ENCODE measurements at places on chromosomes 7 and 10.

DNA sequence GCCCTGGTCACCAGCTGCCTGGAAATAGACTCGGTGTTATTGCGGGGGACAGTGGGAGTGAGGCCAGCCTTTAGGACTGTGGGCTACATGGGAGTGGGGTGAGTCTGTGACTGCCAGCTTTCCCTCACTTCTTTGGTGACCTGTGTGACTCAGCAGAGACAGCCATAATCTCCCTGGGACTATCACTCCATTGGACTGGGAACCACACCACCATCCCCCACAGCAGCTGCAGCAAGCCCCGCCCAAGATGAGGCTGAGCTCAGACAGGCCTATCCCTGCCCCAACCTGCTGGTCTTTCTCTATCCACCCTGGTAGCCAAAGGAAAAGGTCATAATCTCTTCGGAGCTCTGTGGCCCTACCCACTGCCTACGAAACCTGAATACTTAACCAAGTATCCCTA is 263.2 kb downstream of the FZD1 start:
- DNase-seq = no peak

DNA sequence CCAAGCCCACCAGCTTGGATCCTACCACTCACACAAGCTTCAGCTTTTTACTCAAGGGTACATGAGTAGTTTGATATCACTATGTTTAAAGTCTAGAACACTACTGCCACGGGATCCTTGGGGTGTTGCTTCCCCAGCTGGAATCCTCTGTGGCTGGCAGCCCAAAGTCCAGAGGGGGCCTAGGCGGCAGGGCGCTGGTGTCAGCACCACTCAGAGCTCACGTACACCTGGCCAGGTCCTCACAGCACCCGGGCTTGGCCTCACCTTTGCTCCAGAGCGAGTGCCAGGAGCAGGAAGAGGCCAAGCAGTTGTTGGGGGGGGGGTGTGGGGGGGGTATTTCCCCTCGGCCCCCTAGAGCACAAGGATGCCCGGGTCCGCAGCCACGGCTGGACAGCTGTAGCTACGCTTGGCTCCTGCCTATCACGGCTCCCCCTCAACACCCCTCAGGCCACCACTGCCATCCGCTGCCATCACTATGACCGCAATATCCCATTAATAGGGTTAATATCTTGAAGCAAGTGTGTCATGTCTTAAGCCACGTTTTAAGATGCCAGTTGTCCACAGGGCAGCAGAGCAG is 17.0 kb downstream of the ZDHHC6 start:
- no peak for DNase-seq

GRCh38 chr7:66376264-66376945 is 171.3 kb downstream of the TPST1 start:
- no peak for DNase-seq

DNA sequence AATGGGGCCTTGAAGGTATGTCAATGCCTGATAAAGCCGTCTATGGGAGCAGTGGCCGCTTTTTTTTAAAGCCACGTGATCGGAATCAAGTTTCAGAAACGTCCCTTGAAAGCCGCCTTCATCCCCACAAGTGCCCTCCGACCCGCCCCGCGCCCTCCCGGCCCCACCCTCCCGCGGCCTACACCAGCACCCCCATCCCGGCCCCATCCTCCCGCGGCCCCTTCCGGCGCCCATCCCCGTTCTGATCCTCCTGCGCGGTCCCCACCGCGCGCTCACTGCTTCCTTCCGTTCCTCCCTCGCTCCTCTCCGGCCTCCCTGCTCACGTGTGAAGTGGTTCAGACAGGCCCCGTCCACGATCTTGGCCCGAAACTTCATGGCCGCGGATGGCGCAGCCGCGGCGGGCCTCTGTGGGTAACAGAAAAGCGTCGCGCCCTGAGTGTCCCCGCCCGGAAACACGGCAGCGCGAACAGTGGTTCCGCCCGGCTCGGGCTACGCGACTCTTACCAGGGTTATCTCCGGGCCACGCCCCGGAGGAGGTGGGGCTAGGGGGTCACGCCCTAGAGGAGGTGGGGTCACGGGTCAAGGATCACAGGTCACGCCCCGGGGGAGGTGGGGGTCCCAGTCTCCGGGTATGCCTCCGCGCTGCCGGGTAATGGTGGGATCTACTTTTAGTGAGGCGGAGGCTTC is at the start of gene HUS1:
TSS of gene HUS1 (minus strand) at position 471 of the 687 bp plus-strand sequence. CDS start at position 375, 96 bp downstream.
- peak; percentile 85 for DNase-seq

- DNase-seq = no peak
These were observed 64.0 kb upstream of the CDK1 start for GRCh38 chr10:60714233-60714632.

- no peak for DNase-seq
These were observed 140.4 kb upstream of the RHEB start for GRCh38 chr7:151660141-151660540.

DNA sequence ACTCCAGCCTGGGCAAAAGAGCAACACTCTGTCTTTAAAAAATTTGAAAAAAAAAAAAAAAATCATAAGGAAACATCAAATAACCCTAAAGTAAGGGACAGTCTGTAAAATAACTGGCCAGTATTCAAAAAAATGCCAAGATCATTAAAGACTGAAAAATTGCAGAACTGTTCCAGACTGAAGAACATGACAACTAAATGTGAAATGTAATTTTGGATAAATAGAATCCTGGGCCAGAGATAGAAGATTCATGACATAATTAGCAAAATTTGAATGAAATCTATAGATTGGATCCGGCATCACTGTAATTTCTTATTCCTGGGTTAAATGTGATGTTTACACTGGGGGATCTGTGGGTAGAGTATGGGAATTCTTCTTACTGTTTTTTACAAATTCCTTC is 3.0 kb downstream of the PSPH start:
- no peak for DNase-seq

DNA sequence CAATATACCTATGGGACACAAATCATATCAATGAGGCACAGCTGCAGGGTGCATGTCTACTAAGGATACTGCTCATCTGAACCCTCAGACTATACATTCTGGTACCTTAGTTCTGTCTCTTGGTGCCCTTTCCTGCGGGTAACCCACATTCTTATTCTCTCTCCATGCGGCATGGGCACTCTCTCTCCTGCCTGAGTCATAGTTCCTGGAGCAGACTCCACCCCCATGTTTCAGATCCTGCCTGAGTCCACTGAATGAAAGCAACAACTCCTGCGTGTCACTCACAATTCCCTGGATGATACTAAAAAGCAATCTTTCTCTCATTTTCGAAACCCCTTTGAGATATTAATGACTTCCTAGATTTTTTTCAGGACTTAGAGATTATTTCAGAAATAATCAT is 653.1 kb upstream of the C7orf33 start:
- no peak for DNase-seq

- DNase-seq = no peak
These were observed 180.9 kb downstream of the SEMA3A start for GRCh38 chr7:84013616-84014240.

DNA sequence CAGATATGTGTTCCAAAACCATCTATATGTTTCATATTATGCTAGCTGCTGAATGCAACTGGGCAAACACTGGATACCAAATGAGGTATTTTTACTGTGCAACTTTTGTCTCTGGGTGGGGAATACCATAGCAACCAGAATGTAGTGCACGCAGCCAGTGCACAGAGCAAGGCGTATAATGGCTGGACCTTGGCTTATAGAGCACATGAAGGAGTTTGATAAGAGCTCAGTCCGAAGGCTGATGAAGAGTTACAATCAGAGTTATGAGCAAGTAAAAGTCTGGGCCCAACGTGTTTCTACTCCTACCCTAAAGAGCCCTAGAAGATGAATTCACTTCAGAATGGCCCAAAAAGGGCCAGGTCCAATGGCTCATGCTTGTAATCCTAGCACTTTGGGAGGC is 82.2 kb downstream of the MET start:
- no peak for DNase-seq

GRCh38 chr7:134104166-134104565 is 23.0 kb upstream of the LRGUK start:
- no peak for DNase-seq

- DNase-seq = no peak
These were observed 137.6 kb upstream of the CDK6 start for GRCh38 chr7:92973974-92974373.

- no peak for DNase-seq
These were observed 63.4 kb downstream of the KIAA1217 start for GRCh38 chr10:24272374-24272773.

DNA sequence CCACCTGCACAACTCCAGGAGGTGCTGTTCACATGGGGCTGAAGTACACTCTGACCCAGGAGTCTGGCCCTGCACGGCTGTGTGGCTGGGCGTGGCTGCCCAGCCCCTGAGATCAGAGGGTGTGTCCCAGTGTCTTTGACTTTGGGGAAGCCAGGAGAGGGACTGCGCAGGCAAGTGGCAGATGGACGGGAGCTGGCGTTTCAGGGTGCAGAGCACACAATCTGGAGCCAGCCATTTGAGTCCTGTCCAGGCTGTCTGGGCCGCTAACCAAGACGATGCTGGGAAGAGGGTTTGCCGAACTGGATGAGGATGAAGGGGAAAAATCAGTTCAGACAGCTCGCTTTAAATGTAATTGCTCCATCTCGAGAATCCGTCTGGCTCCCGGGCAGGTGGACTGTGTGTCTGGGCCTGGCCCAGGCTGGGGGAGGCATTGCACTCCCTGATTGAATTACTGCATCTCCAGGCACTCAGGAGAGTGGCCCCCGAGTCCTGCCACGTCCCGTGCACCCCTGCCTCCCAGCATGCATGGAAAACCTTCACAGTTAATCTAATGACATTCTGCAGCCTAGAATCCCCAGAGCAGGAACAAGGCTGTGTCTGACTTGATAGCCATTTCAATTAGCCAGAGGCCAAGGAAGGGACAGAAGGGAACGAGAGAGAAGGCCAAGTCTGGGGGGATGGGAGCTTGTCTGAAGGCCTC is 120.8 kb upstream of the NANOS1 start:
- no peak for DNase-seq

DNA sequence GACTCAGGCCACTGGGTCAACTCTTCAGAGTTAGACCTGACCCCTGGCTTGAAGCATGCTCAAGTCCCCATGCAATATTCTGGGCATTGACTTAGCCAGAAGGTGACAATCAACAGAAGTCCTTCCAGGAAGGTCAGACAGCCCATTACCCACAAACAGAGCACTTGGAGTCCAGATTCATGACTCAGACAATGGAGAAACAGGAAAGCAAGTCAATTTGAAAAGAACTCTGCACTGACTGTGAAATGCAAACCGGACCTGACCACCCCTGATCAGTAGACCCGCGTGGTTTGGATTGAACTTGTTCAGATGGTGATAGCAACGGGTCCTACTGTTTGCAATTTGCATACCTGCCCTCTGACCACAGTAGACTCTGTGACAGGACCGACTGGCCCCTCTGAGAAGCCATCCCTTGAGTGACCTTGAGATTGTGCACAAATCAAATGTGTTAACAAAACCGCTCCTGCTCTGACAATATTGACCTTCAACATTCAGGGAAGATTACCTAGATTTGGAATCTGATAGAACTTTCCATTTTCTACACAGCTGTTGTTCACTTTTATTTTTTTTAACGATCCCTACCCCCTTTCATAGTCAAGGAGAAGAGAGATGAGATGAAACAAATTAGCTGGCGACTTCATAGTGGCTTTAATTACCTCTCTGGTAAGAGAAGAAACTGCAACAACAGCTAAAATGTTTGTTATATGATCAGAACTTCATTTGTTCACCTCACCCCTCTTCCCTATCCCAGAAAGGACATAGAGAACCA is 138.7 kb downstream of the NRP1 start:
- no peak for DNase-seq

DNA sequence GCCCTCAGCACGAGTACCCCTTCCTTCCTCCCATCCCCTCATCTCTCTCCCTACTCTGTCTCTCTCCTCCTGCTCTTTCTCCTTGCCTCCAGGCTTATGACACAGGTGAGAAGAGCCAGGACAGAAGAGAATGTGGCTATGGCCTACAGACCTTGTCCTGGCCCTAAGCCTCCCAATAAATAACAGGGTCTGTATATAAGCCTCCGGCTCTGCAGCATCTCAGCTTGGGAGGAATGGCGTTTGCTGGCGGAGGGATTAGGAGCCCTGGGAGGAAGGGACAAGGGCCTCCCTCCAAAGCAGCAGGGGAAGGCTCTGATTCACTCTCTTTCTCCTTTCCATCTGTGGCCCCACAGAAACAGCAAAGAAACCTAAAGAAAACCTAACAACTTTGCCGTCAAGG is 45.8 kb downstream of the COL13A1 start:
- DNase-seq = no peak

DNA sequence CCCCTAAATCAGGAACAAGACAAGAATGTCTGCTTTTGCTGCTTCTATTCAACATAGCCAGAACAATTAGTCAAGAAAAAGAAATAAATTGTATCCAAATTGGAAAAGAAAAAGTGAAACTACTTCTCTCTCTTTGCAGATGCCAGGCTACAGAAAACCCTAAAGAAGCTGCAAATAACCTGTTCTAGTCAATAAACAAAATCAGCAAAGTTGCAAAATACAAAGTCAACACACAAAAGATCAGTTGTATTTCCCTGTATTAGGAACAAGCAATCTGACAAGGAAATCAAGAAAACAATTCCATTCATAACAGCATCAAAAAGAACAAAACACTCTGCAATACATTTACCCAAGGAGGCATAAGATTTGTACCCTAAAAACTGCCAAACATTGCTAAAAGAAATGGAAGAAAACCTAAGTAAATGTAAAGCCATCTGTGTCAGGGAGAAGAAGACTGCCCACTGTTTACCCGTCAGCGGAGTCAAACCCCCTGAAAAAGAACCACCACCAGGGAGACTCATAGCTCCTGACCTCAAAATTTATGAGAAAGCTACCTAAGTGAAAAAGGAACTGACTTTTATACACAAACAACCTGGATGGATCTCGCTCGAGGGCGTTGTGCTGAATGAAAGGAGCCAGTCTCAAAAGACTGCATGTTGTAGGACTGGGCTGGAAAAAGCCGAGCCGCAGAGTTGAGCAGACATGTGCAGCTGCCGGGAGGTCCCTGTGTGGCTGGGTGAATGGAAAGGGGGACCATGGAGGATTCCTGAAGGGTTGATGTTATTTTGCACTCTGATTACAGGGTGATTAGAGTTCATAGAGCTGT is 263.1 kb downstream of the MAD1L1 start:
- no peak for DNase-seq

- no peak for DNase-seq
These were observed 196.7 kb downstream of the HECW1 start for GRCh38 chr7:43308913-43309705.

- no peak for DNase-seq
These were observed 13.1 kb upstream of the LRMDA start for GRCh38 chr10:75418293-75418692.

GRCh38 chr7:33762911-33763306 is 142.4 kb upstream of the BMPER start:
- no peak for DNase-seq

DNA sequence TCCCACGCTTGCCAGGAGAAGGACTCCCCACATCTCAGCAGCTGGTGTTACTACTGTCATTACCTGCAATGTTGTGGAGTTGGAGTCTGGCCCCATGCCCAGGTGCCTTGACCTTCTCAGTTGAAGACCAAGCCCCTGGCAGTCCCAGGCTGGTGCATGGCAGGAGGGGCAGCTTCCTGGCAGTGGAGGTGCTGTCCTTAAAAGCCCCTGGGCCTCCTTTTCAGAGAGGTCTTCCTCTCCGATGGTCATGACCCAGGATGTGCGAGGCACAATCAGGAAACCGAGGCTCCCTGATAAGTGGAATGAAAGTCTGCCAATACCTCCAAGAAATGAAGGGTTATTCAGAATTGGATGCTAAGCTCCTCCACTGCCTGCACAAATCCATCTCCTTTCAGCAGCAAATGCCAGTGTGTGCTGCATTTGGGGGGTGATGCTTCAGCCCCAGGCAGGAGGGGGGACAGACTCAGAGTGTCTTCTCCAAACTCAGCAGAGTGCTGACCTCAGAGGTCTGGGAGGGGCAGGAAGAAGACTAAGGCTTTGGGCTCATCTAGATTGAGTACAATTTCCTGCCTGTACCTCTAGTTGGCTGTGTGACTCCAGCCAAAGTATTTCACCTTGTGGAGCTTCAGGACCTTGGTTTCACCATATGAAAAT is 97.0 kb upstream of the DDC start:
- no peak for DNase-seq

Measured in stimulated activated CD8-positive, alpha-beta memory T cell treated with anti-CD3 and anti-CD28 coated beads, Interleukin-4, amount 100 ng/mL, for 4 hours (primary cell).